CD4-positive, CD25-positive, alpha-beta regulatory T cell (primary cell): ENCODE measurements at places on chromosomes 4 and X. TPM values are rescaled to one million over a fixed set of nuclear protein-coding genes. Genes with fewer than 3 reads are reported as not detected.

DNA sequence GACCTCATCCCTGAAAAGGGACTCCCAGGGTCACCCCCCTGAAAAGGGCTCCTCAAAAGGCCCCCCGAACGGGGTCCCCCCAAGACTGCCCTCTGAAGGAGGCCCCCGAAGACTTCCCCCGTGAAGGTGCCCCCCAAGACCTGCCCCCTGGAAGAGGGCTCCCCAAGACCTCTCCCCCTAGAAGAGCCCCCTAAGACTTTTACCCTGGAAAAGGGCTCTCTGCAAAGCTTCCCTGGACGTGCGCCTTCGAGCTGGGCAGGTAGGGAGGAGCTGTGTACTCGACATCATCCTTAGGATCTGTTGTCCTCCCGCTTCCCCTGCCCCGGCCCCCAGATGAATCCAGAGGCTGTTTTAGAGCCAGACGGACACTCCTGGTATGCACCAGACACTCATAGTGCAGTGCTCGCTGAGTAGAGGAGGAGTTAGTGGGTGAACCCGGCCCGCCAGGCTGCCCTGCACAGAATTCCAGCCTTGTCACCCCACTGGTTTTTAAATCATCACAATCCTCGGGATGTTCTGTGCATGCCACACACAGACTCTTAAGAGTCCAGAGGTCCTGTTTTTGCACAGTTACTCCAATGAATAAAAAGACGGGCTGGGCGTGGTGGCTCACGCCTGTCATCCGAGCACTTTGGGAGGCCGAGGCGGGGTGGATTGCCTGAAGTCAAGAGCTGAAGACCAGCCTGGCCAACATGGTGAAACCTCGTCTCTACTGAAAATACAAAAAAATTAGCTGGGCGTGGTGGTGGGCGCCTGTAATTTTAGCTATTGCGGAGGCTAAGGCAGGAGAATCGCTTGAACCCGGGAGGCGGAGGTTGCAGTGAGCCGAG, 5.7 kb upstream of the SLC25A6 start:
- DNase-seq = no peak

GRCh38 chr4:92445127-92445526, 141.4 kb downstream of the GRID2 start:
- no peak for DNase-seq

Gene TASL
- 2.2 TPM for polyA plus RNA-seq

- DNase-seq = peak; percentile 61
Measured at GRCh38 chrX:41275661-41276609, 58.0 kb upstream of the DDX3X start.

Gene ADH1A
- not detected for polyA plus RNA-seq

GRCh38 chr4:137952116-137952515, 290.0 kb downstream of the SLC7A11 start:
- DNase-seq = no peak

DNA sequence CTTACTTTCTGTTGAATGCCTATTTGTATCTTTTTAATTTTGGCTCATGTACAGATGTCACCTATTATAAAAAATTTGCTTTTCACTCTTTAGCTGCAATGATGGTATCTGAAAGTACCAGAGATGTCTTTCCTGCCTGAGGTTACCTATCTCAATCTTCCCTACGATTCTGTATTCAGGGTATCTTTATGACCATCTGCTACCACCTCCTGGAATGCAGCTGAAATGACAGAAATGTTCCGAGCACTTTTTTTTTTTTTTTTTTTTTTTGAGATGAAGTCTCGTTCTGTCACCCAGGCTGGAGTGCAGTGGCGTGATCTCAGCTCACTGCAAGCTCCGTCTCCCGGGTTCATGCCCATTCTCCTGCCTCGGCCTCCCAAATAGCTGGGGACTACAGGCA, 136.4 kb downstream of the REPS2 start:
- DNase-seq = no peak

DNA sequence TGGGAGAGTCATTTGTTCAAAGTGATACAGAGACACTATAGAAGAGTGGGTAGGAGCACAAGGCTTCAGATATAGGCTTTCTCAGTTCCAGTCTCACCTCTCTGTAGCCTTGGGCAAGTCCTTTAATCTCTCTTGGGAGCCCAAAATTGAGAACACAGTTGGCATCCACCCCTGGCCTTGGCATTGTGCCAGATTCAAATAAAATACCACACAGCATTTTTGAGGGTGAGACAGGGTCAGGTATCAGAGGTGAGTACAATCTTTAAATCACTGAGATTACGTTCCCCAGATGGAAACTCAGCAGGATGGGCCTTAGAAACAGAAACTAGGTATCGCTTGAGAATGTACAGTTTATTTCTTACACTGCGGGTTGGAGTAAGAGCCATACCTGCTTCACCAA, 25.2 kb upstream of the SMIM10L2A start:
- DNase-seq = no peak

DNA sequence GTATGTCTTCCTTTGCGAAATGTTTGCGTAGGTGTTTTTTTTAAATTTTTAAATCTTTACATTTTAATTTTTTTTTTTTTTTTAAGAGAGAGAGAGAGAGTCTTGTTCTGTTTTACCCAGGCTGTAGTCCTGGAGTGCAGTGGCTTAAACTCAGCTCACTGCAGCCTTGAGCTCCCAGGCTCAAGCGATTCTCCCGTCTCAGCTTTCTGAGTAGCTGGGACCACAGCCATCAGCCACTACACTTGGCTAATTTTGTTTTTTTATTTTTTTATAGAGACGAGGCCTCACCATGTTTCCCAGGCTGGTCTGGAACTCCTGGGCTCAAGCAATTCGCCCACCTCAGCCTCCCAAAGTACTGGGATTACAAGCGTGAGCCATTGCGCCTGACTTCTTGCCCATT, 43.7 kb upstream of the GBA3 start:
- no peak for DNase-seq

DNA sequence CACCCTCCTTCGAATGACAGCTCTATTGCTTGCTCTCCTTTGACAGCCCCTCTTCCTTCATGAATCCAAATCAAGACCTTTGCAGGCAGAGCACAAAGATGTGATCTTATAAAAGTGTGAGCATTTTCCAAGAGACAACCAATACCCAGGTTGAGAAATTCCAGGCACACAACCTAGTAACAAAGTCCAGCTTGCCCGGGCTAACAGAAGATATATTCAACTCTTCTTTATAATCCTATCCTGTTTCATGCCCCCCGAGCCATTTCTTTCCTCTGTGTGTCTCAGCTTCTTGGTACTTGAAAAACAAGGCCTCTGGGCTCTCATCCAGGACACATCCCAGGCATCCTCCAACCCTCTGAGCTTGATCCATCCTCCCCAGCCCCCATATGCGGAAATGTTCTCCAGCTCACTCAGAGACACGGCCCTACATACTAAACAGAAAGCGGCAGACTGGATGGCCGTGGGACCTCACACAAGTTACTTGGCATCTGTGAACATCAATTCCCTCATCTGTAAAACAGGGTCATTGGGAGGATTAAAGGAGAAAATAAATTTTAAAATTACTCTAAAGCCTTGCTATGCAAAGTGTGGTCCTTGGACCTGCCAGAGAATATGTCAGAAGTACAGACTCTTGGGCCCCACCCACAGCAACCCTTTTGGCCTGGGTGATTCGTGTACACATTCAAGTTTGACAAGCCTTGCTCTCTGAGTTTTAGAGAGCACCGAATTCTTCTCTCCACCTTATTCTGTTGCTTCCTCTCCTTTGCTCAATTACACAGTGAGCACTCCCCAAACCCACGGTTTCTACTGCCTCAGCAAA, 627.0 kb downstream of the BCOR start:
- no peak for DNase-seq

DNA sequence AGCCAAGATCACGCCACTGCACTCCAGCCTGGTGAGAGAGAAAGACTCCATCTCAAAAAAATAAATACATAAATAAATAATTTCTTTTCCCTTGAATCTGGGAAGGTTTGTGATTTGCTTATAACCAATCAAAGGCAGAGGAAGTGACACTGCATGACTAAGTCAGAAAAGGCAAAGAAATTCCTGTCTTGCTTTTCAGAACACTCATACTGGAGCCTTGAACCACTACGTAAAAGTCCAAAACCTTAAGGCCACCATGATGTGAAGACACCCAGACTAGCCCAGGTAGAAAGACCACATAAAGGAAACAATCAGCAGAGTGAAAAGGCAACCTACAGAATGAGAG, 36.6 kb downstream of the TMEM156 start:
- no peak for DNase-seq

DNA sequence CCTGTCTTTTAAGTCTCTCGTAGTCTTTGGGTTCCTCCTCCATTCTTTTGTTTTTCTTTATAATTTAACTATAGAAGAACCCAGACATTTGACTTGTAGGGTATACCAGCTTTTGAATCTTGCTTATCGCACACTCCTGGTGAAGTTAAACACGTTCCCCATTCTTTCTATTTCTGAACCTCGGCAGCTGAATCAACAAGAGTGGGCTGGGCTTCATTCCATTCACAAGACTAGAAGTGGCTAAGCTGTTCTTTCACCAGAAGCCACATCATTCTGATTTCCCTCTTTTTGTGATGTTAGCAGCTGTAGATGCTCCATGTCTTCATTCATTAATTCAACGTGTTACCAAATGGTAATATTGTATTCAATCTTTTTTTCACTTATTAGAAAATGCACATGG, 167.9 kb downstream of the CORIN start:
- DNase-seq = no peak

Gene TMEM31
- polyA plus RNA-seq = 1.0 TPM

Gene RBM47
- polyA plus RNA-seq = 0.17 TPM

DNA sequence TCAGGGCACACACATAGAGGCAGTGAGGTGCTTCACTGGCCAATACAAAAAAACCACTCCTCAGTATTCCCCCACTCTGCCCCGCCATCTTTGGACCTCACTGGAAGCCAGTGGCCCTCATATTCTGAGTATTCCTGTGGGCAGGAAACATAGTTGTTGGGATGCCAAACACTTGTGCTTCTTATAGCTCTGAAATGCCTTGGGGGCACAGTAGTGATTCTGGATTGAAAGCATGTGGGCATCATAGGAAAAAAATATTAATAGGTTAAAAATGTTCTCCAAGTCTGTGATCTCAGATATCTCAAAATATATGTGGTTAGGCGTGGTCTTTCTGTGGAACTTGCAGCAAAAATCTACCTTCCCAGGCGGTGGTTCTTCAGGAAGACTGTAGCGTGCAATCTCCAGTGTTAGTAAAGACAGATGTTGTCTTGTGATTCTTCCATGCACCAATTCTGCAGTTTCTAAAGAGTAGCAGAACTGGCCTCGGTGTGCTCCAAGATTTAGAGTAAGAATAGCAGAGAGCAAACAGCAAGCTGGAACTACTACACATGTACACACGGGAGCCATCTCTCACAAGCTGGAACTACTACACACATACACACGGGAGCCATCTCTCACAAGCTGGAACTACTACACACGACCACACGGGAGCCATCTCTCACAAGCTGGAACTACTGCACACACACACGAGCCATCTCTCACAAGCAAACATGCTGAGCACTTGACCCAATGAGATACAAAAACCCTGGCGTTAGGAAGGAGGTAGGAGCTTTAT, 8.0 kb upstream of the TENM3 start:
- DNase-seq = no peak

Gene CXXC4
- polyA plus RNA-seq = not detected

Gene MAP7D2
- not detected for polyA plus RNA-seq

GRCh38 chr4:53511014-53511413, 80.3 kb downstream of the LNX1 start:
- DNase-seq = no peak

- no peak for DNase-seq
Measured at GRCh38 chrX:3763111-3763510, 49.7 kb upstream of the PRKX start.

- no peak for DNase-seq
Measured at GRCh38 chr4:45770958-45771357, 352.9 kb downstream of the GABRG1 start.

GRCh38 chr4:164169591-164169990, 584.3 kb upstream of the SMIM31 start:
- no peak for DNase-seq

Gene ETDB
- polyA plus RNA-seq = not detected

DNA sequence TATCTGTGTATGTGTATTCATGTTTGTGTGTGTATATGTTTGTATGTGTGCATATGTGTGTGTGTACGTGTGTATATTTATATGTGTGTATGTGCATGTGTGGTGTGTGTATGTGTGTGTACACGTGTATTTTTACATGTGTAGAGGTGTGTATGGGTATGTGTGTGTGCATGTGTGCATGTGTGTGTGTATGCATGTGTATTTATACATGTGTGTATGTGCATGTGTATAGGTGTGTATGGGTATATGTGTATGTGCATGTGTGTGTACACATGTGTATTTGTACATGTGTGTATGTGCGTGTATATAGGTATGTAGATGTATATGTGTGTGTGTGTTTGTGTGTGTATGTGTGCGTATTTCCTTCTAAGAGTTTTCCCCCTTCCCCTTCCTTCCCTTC, 207.7 kb upstream of the ATP6AP2 start:
- DNase-seq = no peak

Gene IL13RA2
- not detected for polyA plus RNA-seq

Gene ANOS1
- not detected for polyA plus RNA-seq

Gene SPOCK3
- polyA plus RNA-seq = not detected

GRCh38 chrX:119249891-119250290, 13.8 kb downstream of the PGRMC1 start:
- no peak for DNase-seq

DNA sequence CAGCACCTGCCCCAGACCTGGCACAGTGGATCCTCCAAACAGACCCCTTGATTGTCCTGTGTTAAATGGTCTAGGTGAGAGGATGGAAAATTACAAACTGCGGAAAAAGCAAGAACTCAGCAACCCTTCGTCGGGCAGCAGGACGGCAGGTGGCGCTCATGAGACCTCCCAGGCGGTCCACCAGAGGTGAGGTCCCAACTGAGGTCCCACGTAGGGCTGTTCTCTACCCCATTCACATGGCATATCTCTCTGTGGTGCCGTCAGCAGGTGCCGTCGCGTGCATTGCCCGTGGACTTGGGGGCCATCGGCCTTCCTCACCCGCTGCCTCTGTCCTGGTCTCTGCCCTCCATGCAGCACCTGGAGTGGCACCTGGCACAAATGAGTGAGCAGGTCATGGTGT, 88.2 kb downstream of the CRMP1 start:
- DNase-seq = no peak

GRCh38 chrX:31168551-31168950, 96.7 kb upstream of the FTHL17 start:
- DNase-seq = no peak

GRCh38 chr4:158006990-158007389, 165.8 kb downstream of the GASK1B start:
- no peak for DNase-seq

Gene LIMCH1
- polyA plus RNA-seq = not detected

GRCh38 chr4:167222099-167222498, 12.2 kb downstream of the SPOCK3 start:
- DNase-seq = no peak

Gene MAPK10
- not detected for polyA plus RNA-seq

- DNase-seq = no peak
Measured at GRCh38 chrX:11244636-11245035, 48.6 kb upstream of the AMELX start.

GRCh38 chrX:1466971-1467561, 14.4 kb upstream of the ASMTL start:
- no peak for DNase-seq
